ENCODE measurements at places on chromosomes 3 and 15. TPM values are rescaled to one million over a fixed set of nuclear protein-coding genes. Genes with fewer than 3 reads are reported as not detected.

GRCh38 chr15:41567261-41567660 is 8.2 kb downstream of the TYRO3 start:
- DNase-seq: no peak

ZBTB47 gene
- 19.6 TPM for total RNA-seq

GRCh38 chr15:62071711-62072308 is 5.0 kb downstream of the C2CD4A start:
- peak; percentile 69 for DNase-seq

LRRC3B gene
- not detected for total RNA-seq

GRCh38 chr3:106765342-106765741 is 611.9 kb upstream of the CCDC54 start:
- peak; percentile 78 for DNase-seq

DNA sequence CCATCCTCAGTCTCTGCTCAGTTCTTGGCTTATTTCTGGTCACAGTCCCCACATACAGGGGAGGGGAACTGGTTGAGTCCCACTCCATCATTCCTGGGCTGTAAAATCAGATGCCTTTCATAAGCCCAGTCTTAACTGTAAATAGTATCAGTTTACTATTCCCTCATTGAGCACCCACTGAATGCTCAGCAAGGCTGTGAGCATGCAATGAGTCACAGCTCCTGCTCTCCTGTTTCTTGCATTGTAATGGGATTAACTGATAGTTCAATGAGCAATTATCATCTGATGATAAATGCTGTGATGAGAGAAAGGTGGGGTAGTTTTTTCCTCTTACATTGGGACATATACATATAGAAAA is 113.6 kb upstream of the TPM1 start:
- DNase-seq: peak; percentile 59

DNA sequence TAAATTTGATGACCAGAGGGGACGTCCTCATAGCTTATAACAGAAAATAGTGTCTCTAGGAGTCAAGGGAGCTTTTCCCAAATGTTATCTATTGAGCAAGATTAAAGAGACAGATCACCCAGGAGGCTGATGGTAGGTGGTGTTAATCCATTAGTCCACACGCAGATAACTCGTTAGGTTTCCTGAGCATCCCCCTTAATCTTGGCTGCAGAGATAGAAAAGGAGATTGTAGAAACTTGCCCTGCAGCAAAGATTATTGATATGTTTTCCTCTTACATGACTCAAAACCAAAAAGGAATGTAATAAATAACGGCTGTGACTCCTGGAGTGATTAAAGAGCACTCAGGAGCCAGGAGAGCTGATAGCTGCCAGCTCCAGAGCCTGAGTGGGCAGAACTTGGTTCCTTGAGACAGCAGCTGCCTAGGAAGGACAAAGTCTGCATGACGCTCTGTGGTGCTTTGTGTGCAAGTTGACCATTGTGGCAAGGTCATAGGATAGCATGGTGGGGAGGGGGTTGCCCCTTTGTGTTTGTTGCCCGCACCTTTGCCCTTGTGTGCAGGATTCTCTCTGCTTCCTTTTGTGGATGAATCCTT is 234.8 kb downstream of the PTPRG start:
- DNase-seq: no peak

MYH15 gene
- under 0.01 TPM for total RNA-seq

ZNF80 gene
- total RNA-seq: not detected

CEP19 gene
- 6.8 TPM for total RNA-seq

- no peak for DNase-seq
These were observed 1.0 kb upstream of the CEP70 start for GRCh38 chr3:138594935-138595610.

GRCh38 chr3:42501321-42501680 is 1.1 kb upstream of the VIPR1 start:
- DNase-seq: no peak

ADIPOQ gene
- total RNA-seq: not detected

DNA sequence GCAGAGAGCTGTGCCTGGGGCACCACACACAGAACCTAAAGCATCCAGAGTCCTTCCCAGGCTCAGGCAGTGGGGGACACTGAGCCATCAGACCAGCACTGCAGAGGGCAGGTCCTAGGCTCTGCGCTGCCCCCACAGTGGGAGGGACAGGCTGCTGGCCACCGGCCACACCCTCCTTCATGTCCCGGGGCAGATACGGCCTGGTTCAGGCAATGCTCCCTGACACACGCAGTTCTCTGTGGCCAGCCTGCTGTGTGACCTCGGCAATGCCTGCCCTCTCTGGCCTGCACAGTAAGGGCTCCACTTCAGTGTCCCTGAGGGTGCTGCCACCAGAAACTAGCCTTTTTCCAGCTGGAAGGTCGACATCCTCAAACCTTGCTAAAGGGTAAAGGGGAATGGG is 12.4 kb downstream of the LINGO1 start:
- no peak for DNase-seq

FAM174B gene
- total RNA-seq: 37.7 TPM

CCR2 gene
- total RNA-seq: not detected

DNA sequence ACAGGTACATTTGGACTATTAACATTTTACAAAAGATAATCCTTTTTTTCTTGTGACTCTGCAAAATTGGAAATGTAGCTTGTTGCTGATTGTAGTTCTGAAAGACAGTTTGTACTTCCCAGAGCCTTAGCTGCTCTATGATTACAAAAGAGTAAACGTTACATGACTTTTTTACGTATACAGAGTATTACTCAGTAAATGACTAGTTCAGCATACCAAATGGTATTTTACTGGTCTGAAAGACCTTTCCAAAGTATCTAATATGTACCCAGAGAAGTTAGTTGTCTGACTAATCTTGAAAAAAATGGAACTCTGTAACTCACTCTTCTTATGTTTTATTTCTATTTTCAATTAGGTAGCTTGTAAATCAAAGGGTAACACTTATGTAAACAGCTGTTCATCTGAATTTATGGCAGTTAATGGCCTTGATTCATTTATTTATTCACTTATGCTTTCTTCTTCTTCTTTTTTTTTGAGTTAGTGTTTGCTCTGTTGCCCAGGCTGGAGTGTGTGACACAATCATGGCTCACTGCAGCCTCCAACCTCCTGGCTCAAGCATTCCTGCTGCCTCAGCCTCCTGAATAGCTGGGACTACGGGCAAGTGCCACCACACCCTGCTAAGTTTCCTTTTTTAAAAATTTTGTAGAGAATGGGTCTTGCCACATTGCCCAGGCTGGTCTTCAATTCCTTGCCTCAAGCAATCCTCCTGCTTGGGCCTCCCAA is 151.7 kb downstream of the C3orf38 start:
- no peak for DNase-seq

- no peak for DNase-seq
These were observed 41.4 kb upstream of the SLC41A3 start for GRCh38 chr3:126125341-126125740.

GRCh38 chr3:64650715-64651114 is 37.1 kb downstream of the ADAMTS9 start:
- peak; percentile 55 for DNase-seq

DNA sequence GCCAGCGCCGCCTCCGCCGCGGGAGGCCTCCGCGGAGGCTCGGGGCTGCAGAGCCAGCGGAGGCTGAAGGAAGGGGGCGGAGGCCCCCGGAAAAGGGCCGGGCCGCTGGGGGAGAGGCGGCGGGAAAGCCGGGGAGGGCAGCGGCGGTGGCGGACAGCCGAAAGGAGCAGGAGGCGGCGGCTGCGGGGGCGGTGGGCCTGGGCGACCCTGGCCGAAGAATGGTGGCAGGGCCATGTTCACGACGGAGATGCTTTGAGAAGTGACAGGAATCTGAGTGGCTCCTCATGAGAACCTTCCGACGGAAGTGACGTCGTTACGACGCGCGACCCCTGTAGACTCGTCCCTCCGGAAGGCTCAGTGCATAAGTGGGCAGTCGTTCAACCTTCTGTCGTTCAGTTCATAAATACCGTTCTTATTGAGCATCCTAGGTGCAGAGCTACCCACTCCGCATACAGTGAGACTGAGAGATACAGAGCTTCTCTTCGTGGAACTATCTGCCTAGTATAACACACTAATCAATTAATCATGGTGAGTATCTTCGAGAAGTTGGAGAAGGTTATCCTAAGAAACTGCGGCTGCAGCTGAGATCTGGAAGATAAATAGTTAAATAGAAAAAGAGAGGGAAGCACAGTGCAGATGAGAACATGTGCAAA is at the start of gene PDCD7:
Gene PDCD7, minus strand, starts transcription at position 261 of the 653 bp plus-strand sequence. Its CDS starts 27 bp downstream, at position 234.
- peak; percentile 94 for DNase-seq

DNA sequence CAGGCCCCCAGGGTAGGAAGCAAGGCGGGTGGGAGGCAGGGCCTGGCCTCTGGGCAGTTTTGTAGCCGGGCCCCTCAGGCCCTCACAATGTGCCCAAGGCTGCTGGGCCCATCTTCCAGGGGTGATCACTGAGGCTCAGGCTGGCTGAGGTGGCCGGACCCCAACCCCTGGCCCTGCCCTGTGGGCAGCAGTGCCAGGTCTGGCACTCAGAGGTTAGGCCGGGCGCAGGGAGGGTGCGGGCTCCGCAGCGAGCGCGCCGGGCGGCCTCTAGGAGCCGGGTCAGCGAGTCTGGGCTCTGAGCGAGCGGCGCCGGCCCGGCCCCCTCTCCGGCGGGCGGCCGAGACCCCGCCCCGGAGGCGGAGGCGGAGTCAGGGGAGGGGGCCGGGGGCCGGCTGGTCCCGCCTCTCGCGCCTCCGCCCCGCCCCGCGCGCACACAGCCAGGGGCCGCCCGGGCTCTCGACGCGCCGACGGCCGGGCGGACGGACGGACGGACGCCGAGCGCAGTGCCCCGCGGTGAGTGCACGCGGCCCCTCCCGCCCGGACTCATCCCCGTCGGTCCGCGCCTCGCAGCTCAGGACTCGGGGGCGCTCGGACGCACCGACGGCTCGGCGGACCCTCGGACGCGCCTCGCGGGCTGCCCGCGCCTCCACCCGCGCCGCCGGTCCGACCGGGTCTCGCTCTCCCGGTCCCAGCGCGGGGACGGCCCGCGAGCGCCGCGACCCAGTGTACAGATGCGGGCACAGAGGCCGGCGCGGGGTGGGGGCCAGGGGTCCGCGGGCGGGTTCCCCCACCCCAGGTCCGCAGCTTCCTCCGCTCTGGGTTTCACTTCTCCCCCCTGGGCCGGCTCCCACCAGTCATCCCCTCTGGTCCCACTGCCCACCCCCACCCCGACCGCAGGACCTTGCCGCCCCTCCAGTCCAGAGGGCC is at the start of gene FBLN2:
Gene FBLN2, plus strand, starts transcription at position 430 of the 927 bp plus-strand sequence. CDS start 21,231 bp downstream, outside the sequence.
- DNase-seq: peak; percentile 43

DNA sequence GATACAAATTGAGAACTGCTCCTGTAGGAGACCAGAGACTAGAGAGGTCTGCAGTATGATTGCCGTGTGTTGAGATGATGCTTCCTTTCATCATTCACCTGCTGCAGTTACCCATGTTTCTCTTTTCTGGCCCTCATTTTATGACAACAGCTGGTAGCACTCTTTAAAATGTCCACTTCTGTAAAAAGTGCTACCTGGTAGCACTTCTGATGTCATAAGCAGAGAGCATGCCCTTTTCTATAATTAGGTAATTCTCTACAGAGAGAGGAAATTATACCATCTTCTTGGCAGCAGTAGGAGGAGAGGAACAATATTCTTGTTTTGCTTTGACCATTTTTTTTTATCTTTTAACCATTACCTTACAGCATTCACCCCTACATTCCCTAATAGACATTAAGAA is 123.8 kb downstream of the PPM1L start:
- DNase-seq: no peak

STAB1 gene
- total RNA-seq: 464 TPM

ZNF620 gene
- total RNA-seq: 9.7 TPM

DNA sequence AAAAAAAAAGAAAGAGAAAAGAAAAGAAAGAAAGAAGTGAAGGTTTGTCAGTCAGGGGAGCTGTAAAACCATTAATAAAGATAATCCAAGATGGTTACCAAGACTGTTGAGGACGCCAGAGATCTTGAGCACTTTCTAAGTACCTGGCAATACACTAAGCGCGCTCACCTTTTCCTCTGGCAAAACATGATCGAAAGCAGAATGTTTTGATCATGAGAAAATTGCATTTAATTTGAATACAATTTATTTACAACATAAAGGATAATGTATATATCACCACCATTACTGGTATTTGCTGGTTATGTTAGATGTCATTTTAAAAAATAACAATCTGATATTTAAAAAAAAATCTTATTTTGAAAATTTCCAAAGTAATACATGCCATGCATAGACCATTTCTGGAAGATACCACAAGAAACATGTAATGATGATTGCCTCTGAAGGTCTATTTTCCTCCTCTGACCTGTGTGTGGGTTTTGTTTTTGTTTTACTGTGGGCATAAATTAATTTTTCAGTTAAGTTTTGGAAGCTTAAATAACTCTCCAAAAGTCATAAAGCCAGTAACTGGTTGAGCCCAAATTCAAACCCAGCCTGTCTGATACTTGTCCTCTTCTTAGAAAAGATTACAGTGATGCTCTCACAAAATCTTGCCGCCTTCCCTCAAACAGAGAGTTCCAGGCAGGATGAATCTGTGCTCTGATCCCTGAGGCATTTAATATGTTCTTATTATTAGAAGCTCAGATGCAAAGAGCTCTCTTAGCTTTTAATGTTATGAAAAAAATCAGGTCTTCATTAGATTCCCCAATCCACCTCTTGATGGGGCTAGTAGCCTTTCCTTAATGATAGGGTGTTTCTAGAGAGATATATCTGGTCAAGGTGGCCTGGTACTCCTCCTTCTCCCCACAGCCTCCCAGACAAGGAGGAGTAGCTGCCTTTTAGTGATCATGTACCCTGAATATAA is 2.0 kb downstream of the B2M start:
- peak; percentile 60 for DNase-seq

PEX5L gene
- total RNA-seq: not detected

DNA sequence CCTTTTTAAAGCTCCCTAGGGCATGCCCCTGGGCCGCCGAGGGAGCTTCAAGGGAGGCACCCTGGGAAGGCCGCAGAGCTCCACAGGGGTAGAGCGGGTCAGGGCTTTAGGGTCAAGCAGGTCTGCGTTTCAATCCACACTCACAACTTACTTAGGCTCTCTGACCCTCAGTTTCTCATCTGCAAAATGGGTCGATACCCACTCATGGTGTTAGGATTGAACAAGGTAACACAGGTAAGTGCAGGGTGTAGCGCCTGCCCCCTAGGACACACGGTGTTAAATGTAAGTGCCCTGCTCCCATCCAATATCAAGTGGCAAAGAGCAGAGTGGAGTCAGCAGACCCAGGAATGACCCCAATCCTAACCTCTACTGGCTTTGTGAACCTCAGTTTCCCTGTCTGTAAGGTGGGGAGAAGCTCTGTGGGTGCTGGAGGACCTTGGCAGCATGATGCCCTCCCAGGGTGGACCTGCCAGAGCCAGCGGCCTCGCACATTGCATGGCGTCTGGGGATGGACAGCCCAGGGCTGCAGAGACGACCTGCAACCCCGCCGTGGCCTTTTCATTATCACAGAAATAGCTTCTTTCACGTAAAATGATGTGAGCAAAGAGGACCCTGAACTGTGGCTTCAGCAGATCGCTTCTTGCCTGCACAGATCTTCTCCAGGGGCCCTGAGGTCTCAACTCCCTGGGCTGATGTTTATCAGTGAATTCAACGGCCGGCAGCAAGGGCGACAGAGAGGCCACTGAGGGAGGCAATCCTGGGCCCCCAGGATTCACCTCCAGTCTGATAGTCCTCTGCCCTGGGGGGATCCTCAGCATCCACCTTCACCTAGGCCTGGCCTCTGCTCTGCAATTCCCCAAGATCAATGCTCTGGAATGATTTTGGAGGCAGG is 138.5 kb downstream of the CHSY1 start:
- no peak for DNase-seq

ROBO1 gene
- 0.47 TPM for total RNA-seq

Data from dermis blood vessel endothelial cell (primary cell).